ENCODE measurements at places on chromosomes 6 and 20.

- no peak overlapping the region for H3K27ac ChIP-seq
- H3K4me3 ChIP-seq: no peak overlapping the region
- H3K27me3 ChIP-seq: no peaks in the 10 kb centered on the region
- no peak for DNase-seq
These were observed 117.6 kb downstream of the TRDN start for GRCh38 chr6:123519189-123519505.

GRCh38 chr6:163963205-163964120 lies 548.9 kb downstream of the QKI start:
- no peaks in the 10 kb centered on the region for H3K27me3 ChIP-seq
- H3K4me3 ChIP-seq: no peak overlapping the region
- H3K36me3 ChIP-seq: no peaks in the 10 kb centered on the region
- no peak for DNase-seq

DNA sequence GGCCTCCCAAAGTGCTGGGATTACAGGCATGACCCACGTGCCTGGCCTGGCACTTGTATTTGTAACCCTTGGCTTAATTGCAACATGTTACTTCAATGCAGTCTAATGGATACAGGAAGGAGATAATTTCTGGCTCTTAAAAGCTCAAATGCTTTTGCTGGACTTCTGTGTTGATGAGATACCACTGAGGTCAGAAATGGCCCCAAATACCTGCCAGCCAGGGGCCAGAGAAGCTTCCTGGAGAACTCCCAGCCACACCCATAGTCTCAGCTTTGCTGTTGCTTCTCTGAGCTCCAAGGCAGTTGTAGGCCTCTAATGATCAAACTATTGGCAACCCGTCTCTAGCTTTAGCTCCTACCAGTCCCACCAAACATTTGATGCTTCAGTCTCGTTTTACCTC lies 14.2 kb upstream of the ZNFX1 start:
- H3K36me3 ChIP-seq: peaks cover 45% of the 10 kb centered on the region
- H3K4me3 ChIP-seq: no peak overlapping the region
- no peaks in the 10 kb centered on the region for H3K4me1 ChIP-seq
- H3K27me3 ChIP-seq: no peaks in the 10 kb centered on the region

DNA sequence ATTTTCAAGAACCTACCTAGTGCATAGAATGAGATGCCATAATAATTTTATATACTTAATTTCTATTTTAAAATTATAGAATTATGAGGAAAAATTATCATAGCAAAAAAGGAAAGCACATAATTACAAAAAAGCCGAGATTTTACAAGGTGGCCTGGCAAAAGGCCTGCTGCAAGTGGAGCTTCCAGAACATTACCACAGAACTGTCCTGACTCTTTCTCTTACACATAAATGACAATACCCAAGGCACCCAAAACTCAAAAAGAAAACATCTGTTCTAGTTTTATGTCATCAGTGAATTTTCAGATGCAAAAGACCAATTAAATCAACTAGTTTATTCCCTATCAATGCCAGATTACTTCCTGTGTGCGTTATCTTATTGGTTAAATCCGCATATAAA lies 74.2 kb downstream of the FILIP1 start:
- no peaks in the 10 kb centered on the region for H3K27me3 ChIP-seq
- no peaks in the 10 kb centered on the region for H3K4me1 ChIP-seq
- H3K27ac ChIP-seq: no peak overlapping the region
- no peak overlapping the region for H3K4me3 ChIP-seq
- H3K36me3 ChIP-seq: no peaks in the 10 kb centered on the region

- H3K36me3 ChIP-seq: peaks cover 4% of the 10 kb centered on the region
- H3K4me3 ChIP-seq: peak overlapping the region; percentile 36
- H3K27ac ChIP-seq: no peak overlapping the region
- H3K4me1 ChIP-seq: no peaks in the 10 kb centered on the region
- peaks cover 98% of the 10 kb centered on the region for H3K27me3 ChIP-seq
- peak; percentile 50 for DNase-seq
These were observed 1.9 kb upstream of the TBX18 start for GRCh38 chr6:84766118-84766798.

DNA sequence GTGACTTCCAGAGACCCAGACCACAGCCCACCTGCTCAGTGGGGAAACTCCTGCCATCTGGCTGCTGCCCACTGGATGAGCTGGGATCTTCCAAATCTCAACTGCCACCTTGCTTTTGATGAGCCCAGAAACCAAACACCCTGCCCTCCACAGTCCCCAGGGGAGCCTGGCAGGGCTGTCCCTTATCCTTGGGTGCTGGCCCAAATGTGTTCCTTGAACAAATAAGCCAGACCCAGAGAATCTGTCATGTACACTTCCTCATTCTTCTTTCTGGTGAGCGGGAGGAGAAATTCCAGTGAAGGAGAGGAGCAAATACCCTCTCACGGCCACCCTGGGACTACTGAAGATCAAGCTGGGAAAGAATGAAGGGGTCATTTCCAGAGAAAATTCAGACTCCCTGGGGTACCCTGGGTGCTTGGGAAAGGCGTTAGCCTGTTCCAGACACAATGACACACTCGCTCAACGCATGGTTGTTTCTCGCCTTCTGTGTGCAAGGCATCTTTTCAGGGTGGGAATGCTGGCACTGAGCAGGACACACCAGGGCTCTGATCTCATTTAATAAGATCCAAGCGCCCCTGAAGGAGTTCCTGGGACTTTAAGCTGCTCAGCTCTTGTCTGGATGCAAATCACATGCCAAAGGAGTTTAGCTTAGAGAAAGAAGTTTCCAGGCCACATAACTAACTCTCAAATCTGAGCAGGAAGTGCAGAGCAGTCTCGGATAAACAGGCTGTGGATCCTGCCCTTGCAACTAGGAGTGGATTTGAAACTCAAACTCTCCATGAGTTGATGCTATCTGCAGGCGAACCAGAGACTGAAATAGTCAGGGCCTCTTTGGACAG lies 38.5 kb downstream of the PXDC1 start:
- no peak overlapping the region for H3K4me3 ChIP-seq
- no peak for DNase-seq
- H3K36me3 ChIP-seq: no peaks in the 10 kb centered on the region
- H3K27ac ChIP-seq: no peak overlapping the region
- H3K4me1 ChIP-seq: no peaks in the 10 kb centered on the region

- no peaks in the 10 kb centered on the region for H3K36me3 ChIP-seq
- H3K27me3 ChIP-seq: no peaks in the 10 kb centered on the region
- no peak overlapping the region for H3K4me3 ChIP-seq
- H3K27ac ChIP-seq: no peak overlapping the region
- no peaks in the 10 kb centered on the region for H3K4me1 ChIP-seq
- no peak for DNase-seq
These were observed 333.3 kb upstream of the ZFP64 start for GRCh38 chr20:52524861-52525260.

Measured in H1 (cell line).